ENCODE measurements at places on chromosomes 12 and 14. TPM values are rescaled to one million over a fixed set of nuclear protein-coding genes. Genes with fewer than 3 reads are reported as not detected.

- DNase-seq = no peak
Observed at GRCh38 chr12:1607940-1608712, 13.7 kb upstream of the FBXL14 start.

DNA sequence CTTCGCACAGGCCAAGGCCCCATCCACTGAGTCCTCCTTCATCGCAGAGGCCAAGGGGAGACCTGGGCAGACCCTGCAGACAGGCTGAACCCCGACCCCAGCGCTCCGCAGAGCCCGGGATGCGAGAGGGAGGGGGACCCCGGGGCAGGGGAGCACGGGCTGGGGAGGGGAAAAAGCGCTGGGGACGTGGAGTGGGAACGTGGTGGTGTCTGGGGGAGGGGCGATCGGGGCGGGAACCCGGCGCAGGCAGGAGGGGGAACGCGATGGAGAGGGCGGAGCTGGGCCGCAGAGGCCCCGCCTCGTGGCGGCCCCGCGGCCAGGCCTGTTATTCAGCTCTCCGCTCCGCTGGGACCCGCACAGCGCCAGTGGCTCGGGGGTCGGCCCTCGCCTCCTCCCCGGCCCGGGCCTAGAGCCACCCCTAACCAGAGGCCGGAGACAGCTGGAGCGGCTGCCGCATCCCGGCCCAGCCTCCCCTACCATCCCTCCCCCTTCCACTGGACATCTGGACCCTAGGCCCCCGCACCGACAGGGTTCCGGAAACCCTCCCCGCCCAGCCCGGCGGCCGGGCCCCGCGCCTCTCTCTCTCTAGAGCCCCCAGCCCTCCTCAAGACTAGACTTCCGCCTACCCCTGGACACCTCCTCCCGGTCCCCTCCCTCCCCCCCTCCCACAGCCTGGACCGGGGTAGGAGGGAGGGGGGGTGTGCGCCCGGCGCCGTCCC lies at the start of gene ARHGEF25:
Gene ARHGEF25 (plus strand): TSS at position 328 of the 719 bp plus-strand sequence. CDS start 460 bp downstream, outside the sequence.
- DNase-seq = peak; percentile 88

DNA sequence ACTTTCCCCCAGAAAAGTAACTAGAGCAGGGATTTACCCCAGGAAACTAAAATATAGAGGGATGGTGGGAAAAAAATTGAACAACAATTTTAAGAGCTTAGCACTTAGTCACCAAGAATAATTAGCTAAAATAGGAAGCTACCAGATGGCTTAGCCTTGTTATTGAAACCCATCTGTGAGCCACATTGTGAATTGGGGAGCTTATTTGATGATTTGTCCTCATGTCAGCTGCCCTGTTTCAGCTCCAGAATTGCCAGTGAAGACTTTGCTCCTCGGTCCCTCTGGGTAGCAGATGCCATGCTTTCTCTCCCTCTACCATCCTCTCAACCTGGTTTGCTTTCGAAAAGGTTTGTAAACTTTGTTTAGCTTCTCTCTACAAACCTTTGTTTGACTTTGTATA lies 67.7 kb upstream of the PTHLH start:
- no peak for DNase-seq

DNA sequence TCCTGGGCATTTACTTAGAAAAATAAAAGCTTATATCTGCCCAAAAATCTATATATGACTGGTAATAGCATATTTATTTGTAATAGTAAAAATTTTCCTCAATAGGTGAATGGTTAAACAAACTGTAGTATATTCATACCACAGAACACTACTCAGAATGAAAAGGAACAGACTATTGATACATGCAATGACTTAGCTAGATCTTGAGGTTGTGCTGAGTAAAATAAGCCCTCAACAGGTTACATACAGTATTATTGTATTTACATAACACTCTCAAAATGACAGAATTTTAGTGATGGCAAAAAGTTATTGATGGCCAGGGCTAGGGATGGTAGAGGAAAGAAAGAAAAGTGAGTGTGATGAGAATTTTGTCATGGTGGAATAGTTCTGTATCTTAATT lies 178.4 kb downstream of the BMP4 start:
- no peak for DNase-seq

DNA sequence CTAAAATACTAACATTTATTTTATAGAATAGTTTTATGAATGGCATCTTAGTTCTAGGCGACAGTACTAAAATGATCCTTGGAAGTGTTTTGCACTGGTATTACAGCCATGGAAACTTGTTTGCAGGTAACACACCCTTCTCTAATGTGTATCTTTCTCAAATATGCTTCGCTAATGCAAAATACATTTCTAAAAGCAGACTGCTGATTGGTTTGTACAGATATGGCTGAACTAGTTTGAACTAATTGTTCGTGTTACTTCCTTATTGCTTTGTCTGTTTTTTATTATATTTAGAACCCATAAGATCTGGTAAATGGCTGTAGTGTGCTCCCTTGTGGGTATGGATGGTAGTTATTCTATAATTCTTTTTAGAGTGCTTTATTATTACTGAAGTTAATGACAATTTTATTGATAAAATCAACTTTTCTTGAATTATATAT lies 53.0 kb downstream of the ATF7IP start:
- no peak for DNase-seq

- DNase-seq = no peak
Observed at GRCh38 chr12:20731274-20731673, 36.1 kb downstream of the SLCO1C1 start.

GRCh38 chr12:104049903-104050356 lies at the start of gene GLT8D2:
Gene GLT8D2, minus strand, starts transcription at chr12:104050187. Its CDS starts 30,539 bp downstream, at chr12:104019648.
- peak; percentile 79 for DNase-seq

DNA sequence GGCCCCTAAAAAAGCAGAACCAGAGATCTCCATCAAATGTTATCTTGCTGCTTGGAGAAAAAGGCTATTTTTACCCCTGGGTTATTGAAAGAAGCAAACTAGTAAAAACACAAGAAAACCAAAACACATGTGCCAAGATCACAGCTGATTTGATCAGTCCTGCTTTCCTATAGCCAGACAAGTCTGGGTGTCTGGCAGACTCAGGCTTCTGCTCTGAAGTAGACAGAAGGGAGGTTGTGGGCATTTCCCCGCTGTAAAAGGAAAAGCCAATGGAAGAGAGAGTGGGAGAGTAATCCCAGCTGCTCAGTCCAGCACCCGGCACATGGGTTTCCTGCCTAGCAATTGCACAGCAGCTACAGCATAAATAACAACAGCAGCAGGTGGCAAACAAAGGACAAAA lies 177.9 kb downstream of the PHLDA1 start:
- no peak for DNase-seq

ZC2HC1C gene
- 11.3 TPM for total RNA-seq

LIN7A gene
- total RNA-seq = 9.8 TPM

GEMIN2 gene
- total RNA-seq = 5.1 TPM

LRRIQ1 gene
- total RNA-seq = 0.22 TPM

GDF3 gene
- not detected for total RNA-seq

Measured in Right ventricle myocardium superior (tissue), 1 donor.